ENCODE measurements at places on chromosomes 4 and X. TPM values are rescaled to one million over a fixed set of nuclear protein-coding genes. Genes with fewer than 3 reads are reported as not detected.

Gene DCLK2
- total RNA-seq: 11.3 TPM

Gene BBS12
- total RNA-seq: 5.9 TPM

Gene UGT8
- not detected for total RNA-seq

Gene MAGEA10
- not detected for total RNA-seq

Gene L1CAM
- total RNA-seq: 0.36 TPM

Gene OSTC
- total RNA-seq: 479 TPM

Gene INPP4B
- total RNA-seq: 14.0 TPM

Gene C4orf51
- total RNA-seq: not detected

Gene ARMCX4
- 3.1 TPM for total RNA-seq

GRCh38 chr4:87068583-87069021 lies 133.8 kb downstream of the AFF1 start:
- no peaks in the 10 kb centered on the region for H3K27me3 ChIP-seq
- peaks cover under 1% of the 10 kb centered on the region for H3K4me1 ChIP-seq
- no peaks in the 10 kb centered on the region for H3K36me3 ChIP-seq
- DNase-seq: no peak
- H3K27ac ChIP-seq: no peak overlapping the region

- H3K4me3 ChIP-seq: no peak overlapping the region
- H3K4me1 ChIP-seq: peaks cover 2% of the 10 kb centered on the region
- H3K27ac ChIP-seq: no peak overlapping the region
Measured at GRCh38 chr4:24884902-24885301, 27.9 kb downstream of the CCDC149 start.

DNA sequence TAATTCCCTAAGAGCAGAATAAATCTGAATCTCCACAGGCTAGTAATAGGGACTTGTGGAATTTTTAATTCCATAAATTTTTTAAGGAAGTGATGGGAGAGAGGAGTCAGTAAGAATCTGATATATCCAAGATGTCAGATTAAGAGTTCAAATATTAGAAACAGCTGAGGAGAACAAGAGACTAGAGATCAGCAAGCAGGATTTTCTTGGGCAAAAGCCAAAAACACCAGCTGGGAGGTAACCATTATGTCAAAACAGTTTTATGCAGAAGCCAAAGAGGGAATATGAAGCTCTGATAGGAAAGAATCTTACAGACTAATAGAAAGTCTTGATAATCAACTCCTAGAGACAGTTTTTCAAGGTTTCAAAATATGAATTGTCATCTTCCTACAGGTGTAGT lies 72.2 kb upstream of the RBPJ start:
- no peaks in the 10 kb centered on the region for H3K27me3 ChIP-seq
- H3K4me3 ChIP-seq: no peak overlapping the region
- H3K4me1 ChIP-seq: 0 out of 2 replicates have a peak, but pooled peaks cover 2% of the 10 kb centered on the region
- DNase-seq: peak; percentile 88

- no peak overlapping the region for H3K27ac ChIP-seq
- H3K4me3 ChIP-seq: no peak overlapping the region
- no peaks in the 10 kb centered on the region for H3K27me3 ChIP-seq
- no peaks in the 10 kb centered on the region for H3K36me3 ChIP-seq
Measured at GRCh38 chr4:90105274-90105673, 21.9 kb upstream of the CCSER1 start.

DNA sequence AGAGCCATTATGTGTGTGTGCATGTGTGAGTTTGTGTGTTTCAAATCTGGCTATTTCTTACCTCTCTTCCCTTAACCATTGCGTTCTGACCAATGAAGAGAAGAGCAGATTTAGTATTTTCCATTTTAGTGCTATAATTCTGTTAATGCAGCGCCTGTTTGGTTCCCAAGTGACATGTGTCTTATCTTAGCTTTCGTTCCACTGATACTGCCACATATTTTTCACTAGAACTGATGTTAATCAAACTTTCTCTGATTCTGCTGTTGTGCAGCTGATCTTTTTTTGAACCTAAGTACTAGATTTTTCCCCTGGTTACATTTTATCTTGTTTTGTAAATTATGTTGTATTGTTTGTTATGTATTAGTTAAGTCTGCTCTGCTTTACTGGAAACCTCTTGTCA lies 152.9 kb upstream of the MID1 start:
- H3K4me3 ChIP-seq: no peak overlapping the region
- DNase-seq: no peak
- H3K27ac ChIP-seq: no peak overlapping the region
- H3K27me3 ChIP-seq: no peaks in the 10 kb centered on the region

DNA sequence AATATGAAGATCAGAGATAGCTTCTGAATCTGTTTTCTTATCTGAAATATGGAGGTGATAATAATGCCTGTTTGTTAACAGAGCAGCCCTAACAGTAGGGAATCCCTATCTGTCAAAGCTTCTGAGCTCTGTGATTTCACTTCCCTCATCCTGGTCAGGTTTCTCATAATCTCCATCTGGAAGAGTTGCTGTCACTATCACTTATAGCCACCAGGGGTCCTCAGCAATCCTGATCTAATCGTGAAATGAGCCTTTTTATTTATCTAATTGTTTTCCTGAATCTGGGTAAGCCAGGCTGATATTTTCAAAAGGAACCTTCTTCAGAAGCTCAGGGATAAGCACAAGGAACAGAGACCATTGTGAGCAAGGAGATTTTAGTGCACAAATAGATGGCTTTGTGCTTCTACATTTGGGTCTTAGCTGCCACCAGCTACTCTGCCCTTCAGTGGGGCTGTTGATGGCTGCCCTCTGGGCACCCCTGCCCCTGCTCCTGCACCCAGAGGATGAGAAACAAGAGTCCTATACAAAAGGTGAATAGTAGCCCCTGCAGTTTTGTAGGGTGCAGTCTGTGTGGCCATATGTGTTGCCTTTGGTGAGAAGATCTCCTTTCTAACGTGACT lies 196.4 kb upstream of the RADX start:
- no peak overlapping the region for H3K27ac ChIP-seq
- H3K27me3 ChIP-seq: no peaks in the 10 kb centered on the region
- no peaks in the 10 kb centered on the region for H3K36me3 ChIP-seq
- H3K4me1 ChIP-seq: no peaks in the 10 kb centered on the region
- no peak overlapping the region for H3K4me3 ChIP-seq

GRCh38 chr4:139025841-139026240 lies 10.3 kb downstream of the NOCT start:
- no peak overlapping the region for H3K27ac ChIP-seq
- H3K27me3 ChIP-seq: no peaks in the 10 kb centered on the region
- H3K36me3 ChIP-seq: peaks cover 2% of the 10 kb centered on the region
- H3K4me3 ChIP-seq: no peak overlapping the region

GRCh38 chrX:21398426-21398825 lies 24.2 kb downstream of the CNKSR2 start:
- no peaks in the 10 kb centered on the region for H3K27me3 ChIP-seq
- H3K4me3 ChIP-seq: no peak overlapping the region
- no peak overlapping the region for H3K27ac ChIP-seq
- no peaks in the 10 kb centered on the region for H3K4me1 ChIP-seq

- H3K4me3 ChIP-seq: no peak overlapping the region
- H3K36me3 ChIP-seq: 0 out of 2 replicates have a peak, but pooled peaks cover 2% of the 10 kb centered on the region
- no peak overlapping the region for H3K27ac ChIP-seq
- peaks cover 9% of the 10 kb centered on the region for H3K4me1 ChIP-seq
- DNase-seq: peak; percentile 36
- H3K27me3 ChIP-seq: no peaks in the 10 kb centered on the region
Measured at GRCh38 chrX:110180928-110181310, 137.0 kb downstream of the AMMECR1 start.

DNA sequence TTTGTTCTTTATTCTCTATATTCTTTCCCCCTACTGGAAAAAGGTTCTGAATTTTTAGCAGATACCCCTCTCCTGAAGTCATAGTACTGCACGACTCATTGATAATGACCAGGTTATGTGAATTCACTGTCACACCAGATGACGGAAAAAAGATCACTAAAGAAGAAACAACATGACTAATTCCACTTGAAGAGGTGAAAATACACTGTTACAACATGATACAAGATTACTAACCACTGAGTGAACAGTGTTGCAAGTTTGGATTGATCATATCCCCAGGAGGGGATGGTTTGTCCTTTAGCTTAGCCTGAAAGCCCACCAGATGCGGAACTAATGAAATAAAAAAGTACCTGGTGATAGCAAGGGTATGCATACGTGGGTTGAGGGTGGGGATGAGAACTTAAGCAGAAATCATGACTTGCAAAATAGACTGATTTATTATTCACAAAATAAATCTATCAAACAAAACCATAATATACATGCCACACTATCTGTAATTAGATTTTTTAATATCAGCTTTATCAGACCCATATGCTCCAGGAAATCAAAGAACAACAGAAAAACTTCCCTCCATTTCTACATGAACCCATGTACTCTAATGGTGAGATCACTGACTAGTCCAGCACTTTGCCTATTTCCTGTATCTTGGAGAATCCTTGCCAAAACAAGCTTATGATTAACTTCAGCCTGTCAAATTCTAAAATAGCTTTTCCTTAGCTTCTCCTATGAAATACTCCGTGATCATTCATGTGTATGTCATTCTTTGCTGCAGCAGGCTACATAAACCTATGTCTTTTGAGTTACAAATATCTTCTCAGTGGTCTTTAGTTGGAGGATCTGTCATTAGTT lies 257.4 kb upstream of the AGA start:
- H3K27ac ChIP-seq: no peak overlapping the region
- H3K27me3 ChIP-seq: no peaks in the 10 kb centered on the region
- peak; percentile 73 for DNase-seq
- H3K4me3 ChIP-seq: no peak overlapping the region
- H3K4me1 ChIP-seq: no peaks in the 10 kb centered on the region

GRCh38 chrX:9644335-9644734 lies 121.3 kb downstream of the GPR143 start:
- no peak overlapping the region for H3K4me3 ChIP-seq
- DNase-seq: no peak
- H3K4me1 ChIP-seq: peaks cover 5% of the 10 kb centered on the region
- no peak overlapping the region for H3K27ac ChIP-seq

DNA sequence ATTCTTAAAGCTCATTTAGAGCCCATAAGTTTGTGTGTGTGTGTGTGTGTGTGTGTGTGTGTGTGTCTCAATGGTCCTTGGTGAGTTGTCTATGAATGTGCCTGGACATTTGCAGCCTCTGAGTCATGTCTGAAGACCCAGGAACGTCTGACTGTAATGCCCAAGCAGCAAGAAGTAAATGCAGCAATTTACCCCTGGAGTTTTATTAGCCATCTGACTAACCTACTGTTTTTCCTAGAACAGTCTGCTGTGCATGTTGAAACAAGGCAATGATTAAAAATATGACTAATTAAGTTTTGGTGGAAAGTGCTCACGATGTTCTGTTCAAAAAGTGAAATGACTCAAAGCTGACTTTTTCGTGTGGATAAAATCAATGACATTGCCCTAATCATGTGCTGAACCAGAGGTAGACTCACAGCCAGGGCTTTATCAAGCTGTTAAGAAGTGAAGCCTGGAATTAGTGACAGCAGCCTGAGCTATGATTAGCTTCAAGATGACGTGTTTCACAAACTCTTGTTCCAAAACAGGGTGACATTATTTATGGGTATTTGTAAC lies 201.6 kb downstream of the CPE start:
- H3K27me3 ChIP-seq: no peaks in the 10 kb centered on the region
- H3K36me3 ChIP-seq: no peaks in the 10 kb centered on the region
- H3K27ac ChIP-seq: no peak overlapping the region

DNA sequence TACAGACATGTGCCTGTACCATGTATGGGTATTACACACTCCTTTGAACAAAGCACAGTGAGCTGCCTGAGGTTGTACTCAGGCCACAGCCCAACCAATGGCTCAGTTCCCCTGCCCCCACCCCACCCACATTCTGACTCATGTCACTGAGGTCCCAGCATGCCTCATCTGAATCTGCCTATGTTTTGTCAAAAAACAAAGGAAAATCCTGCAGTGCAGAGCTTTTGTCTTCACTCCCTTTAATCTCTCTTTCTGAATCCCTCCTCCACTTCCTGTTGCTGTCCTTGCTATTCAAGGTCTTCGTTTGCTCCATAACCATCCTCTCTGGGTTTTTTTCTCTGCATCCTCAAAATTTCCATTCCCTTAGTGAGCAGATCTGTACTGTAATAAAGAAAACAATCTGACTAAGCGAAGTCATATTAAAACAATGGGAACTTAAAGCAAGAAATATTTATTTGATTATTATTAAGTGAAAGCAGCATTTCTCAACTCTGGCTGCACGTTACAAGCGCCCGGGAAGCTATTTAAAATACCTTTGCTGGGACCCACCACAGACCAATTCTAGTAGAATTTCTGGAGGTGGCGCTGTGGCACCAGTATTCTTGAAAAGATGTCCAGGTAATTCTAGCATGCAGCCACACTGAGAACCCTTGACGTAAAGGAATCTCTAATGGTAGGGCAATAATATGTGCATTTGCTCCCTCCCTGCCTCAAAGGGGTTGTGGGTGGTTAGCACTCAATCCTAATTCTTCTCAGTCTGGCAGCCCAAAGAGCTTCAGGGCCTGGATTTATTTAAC lies 8.7 kb downstream of the GUCY2F start:
- no peaks in the 10 kb centered on the region for H3K36me3 ChIP-seq
- no peaks in the 10 kb centered on the region for H3K4me1 ChIP-seq
- H3K4me3 ChIP-seq: no peak overlapping the region

DNA sequence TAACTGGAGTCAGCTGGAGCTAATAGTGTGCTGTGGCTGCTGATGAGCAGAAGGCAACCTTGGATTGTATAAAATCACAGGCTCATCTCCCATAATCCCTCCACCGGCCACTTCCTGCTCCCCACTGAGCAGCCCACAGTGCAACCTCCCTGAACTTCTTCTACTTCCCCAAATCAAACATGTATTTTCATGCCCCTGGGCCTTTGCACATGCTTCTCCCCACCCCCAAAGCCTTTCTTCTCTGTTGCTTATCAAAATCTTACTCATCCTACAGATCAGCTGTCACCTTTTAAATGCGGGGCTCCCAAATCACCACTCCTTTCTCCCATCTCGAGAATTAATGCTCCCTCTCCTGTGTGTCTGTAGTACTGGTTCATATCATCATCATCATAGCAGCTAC lies 35.8 kb downstream of the RHOH start:
- DNase-seq: no peak
- no peak overlapping the region for H3K27ac ChIP-seq
- no peak overlapping the region for H3K4me3 ChIP-seq
- peaks cover 8% of the 10 kb centered on the region for H3K27me3 ChIP-seq
- H3K36me3 ChIP-seq: no peaks in the 10 kb centered on the region
- no peaks in the 10 kb centered on the region for H3K4me1 ChIP-seq

DNA sequence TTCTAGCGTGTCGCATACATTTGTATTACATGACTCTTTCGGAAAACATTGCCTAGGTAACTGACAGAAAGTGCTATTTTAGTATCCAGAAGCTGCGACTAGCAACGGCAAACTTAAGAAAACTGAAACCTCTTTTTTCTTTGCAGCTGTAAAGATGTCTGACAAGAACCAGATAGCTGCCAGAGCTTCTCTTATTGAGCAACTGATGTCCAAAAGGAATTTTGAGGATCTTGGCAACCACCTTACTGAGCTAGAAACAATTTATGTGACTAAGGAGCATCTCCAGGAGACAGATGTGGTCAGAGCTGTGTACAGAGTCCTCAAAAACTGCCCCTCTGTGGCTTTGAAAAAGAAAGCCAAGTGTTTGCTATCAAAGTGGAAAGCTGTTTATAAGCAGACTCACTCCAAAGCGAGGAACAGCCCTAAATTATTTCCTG lies 9.4 kb downstream of the TCEANC start:
- H3K4me1 ChIP-seq: peaks cover 7% of the 10 kb centered on the region
- no peak overlapping the region for H3K27ac ChIP-seq
- peak; percentile 67 for DNase-seq
- peaks cover 11% of the 10 kb centered on the region for H3K27me3 ChIP-seq
